Tongue (tissue), 3 donors: ENCODE measurements at places on chromosomes 11 and 22.

GRCh38 chr11:69417699-69418085 is 63.8 kb upstream of the LINC01488 start:
- no peak for DNase-seq

GRCh38 chr11:13098063-13098462 is 88.9 kb downstream of the RASSF10 start:
- peak; percentile 74 for DNase-seq

DNA sequence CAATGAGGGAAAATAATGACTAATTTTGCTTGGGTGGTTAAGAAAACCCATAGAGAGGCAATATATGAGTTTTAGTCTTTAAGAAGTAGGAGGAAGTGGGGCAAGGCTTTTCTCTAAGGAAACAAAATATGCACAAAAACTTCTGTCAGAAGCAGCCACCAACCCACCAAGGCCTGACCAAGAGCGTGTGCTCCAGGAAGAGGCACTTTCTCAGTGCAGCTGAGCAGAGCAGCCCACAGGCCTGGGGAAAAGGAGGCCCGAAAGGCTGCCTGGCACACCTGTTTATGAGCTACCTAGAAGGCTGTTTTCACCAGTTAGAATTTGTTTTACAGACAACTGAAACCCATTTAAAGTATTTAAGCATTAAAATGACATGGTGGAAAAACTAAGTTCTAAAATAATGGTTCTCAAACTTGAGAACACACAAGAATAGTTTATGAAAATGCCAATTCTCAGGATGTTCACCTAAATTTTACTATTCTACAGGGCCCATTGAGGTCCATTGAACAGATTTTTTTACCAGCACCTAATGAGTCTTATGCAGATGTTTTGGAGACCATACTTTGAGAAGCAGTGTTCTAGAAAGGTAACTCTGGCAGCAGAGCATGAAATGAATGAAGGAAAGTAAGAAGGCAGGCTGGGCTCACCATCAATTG is 160.5 kb upstream of the DDI1 start:
- DNase-seq, result no peak

DNA sequence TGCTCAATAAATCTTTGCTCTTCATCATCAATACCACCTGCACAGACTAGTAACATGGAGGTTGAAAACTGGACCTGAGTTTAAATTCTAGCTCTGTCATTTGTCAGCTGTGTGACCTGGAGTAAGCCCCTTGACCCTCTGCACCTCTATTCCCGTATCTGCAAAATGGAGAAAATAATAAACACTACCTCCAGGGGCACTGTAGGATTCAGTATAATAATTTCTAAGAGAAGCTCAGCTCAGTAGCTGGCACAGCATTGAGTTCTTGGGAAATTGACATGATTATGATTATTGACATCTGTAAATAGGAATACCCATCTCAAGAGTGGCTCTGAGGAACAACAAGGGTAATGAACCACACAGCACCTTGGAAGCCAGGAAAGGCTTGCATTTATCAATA is 78.4 kb downstream of the MN1 start:
- no peak for DNase-seq

- DNase-seq, result peak; percentile 87
Measured at GRCh38 chr22:44721213-44721612, 19.2 kb downstream of the PRR5 start.

GRCh38 chr11:16217631-16218030 is 138.7 kb downstream of the SOX6 start:
- no peak for DNase-seq

- no peak for DNase-seq
Measured at GRCh38 chr22:32701034-32701433, 100.5 kb upstream of the TIMP3 start.

- DNase-seq, result no peak
Measured at GRCh38 chr22:33652615-33653014, 267.7 kb downstream of the LARGE1 start.

GRCh38 chr11:40401132-40401853 is 1058.2 kb downstream of the LRRC4C start:
- no peak for DNase-seq

DNA sequence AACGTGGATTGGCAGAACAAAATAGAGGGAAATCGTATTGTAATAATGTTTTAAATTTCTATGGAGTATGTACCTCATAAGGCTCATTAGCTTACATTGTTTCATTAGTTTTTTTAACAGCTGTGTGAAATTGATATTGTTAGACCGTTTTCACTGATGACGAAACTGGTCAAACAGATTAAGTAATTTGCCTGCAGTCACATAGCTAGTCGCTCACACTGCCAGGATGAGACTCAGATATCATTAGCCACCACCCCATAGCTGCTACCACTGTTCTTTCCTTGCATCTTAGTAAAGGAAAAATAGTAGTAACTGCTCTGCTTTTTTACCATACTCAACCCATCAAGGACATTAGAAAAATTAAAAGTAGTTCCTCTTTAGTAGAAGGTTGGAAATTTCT is 64.0 kb downstream of the DKK3 start:
- no peak for DNase-seq

DNA sequence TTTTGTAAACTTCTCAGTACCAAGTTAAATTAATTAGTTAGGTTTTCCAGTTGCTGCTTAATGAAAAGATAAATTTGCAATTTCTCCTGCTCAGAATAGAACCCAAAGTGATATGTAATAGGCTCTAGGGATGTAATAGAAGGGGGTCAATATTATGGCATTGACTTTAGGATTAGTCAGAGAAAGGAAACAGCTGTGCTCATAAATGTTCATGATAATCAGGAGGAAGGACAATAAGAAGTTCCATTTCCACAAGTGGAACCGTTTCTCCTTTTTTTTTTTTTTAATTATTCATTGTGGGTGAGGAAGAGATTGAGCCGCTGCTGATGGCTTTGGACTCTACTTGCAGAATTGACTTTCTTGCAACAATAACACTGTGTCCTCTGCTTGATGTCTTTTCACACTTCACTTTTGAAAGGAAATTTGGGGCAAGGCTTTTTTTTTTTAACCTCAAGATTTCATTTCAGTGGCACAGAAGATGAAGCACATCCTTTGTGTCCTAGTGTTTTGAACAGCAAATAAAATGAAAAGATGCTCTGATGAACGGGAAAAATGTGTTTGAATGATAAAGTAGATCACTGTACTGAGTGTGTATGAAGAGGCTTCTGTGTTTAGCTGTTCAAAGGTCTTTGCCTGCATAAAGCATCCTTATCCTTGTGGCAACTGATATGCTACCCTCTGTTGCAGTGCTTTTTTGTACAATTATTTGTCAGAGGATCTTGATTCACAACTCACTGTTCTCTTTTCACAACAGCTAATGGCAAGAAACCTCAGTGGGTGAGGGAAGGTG is 62.4 kb downstream of the GAS2 start:
- DNase-seq, result no peak

DNA sequence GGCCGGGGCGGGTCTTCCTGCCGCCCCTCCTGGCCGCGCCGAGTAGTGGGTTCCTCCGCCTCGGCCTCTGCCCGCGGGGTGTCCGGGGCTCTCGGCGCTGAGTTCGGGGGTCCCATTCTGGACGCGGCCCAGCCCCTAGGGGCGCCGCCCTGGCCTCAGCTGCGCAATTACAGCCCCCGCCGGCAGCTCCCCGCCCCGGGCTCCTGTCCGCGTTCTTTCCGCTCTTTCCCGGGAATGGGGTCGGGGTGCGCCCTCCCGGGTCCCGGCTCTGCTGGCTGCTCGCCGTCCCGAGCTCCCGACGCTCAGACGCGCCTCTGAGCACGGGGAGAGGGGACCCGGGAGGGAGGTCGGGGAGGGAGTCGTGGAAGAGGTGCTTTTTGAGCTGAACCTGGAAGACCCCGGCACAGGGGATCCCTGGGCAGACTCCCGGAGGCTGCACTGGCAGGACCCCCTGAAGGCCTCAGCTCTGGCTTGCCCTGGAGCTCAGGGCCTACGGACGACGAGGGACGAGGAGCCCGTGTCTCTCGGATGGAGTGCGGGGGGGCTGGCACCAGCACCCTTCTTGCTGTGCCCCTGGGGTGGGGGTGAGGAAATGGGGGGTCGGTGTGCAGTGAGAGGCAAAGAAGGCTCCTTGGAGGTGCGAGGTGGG is 558 bp downstream of the TSPAN4 start:
- DNase-seq, result no peak

DNA sequence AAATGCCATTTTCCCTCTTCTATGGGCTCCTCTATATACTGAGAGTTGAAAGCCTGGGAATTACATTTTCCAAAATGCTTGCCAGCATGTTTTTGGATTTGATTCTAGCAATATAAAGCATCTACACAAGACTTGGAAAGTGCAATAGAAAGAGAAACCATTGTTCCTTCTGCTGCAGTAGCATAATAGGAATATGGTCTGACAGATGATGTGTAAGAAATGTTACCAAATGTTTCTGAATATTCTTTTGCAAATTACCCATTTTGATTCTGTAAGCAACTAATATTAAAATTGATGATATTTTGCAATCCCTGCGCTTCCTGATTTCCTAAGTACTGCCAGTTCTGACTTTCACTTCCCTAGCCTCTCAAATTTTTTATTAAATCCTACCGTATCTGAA is 61.6 kb downstream of the CASP12 start:
- peak; percentile 16 for DNase-seq

- DNase-seq, result no peak
Measured at GRCh38 chr11:1699771-1700170, 2.8 kb downstream of the KRTAP5-6 start.

GRCh38 chr22:23849009-23850006 is 8.4 kb upstream of the SLC2A11 start:
- peak; percentile 86 for DNase-seq

DNA sequence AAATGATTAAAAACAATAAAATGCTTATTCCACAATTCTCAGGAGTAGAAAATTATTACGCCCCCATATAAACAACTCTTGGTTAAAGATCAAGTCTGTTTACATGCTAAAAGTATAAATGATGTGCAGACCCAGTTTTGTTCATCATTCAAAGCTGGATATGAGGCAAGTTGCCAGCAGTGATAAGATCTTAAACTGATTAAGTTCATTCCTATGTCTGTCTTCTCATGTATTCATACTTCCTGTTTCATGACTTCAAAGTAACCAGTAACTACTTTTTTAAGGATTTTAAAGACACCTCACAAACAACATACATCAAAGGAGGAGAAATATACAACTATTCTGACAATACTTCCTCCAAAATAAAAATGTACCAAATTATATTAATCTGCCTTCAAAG is 55.0 kb upstream of the ARHGAP32 start:
- no peak for DNase-seq

DNA sequence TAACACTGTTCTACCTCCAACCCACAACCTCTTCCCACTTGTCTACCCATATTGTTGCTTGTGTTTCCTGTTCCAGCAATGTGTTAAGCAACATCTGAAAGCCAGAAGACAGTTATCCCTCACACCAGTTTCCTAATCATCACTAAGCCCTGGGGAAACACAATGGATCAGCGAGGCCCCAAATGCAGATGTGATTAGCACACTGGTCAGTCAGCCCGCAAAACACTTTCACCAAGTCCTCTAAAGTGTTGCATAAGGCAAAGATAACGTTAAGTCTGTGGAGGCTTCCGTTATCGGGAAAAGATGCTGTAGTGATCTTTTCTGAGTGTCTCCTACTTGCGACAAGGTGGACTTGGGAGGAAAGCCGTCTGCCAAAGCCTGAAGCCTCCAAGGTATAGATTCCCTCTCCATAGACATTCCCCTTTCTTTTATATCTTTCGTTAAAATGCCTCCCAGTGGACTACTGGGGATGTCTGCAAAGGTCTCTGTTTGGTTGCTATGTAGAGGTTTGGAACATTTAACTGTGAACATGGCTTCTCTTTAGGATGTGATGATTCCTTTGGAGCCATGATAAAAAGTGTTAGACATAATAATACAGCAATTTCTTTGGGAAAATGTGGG is at the start of gene MS4A3:
TSS of gene MS4A3 (plus strand) at position 317 of the 621 bp plus-strand sequence. CDS start 4,496 bp downstream, outside the sequence.
- no peak for DNase-seq

DNA sequence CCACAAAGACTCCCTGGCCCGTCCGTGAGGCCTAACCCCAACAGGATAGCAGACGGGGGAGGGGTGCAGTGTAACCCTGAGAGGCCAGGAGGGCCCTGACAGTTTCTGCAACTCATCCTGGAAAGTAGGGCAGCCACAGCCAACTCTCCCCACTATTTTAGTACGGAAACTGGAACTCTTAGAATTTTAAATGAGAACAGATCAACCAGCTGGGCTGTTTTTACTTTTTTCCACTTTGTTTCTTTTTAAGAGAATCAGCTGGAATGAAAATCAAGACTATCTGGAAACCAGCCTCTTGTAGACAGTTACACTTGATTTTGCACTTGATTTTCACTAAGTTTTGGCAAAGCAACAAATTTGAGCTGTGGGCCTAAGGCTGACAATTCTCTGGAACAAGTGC is 42.7 kb upstream of the NRIP3 start:
- DNase-seq, result peak; percentile 80

DNA sequence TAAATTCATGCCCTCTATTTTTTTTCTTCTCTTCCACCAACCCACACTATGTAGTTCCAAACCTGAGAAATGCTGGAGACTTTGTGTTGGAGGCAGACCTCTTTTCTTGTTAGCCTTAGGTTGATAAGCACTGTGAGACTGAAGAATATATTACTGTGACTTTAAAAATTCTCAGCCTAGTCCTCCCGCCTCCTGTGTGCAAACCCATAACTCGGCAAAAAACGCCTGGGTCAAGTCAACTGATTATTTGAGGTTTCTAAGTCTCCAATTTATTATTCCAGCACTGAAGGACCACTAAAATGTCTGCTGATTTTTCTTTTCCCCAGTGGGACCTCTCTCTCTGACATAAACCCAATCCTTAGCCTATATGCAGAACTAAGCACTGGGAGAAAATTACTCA is 1946.0 kb upstream of the RAG2 start:
- DNase-seq, result no peak

DNA sequence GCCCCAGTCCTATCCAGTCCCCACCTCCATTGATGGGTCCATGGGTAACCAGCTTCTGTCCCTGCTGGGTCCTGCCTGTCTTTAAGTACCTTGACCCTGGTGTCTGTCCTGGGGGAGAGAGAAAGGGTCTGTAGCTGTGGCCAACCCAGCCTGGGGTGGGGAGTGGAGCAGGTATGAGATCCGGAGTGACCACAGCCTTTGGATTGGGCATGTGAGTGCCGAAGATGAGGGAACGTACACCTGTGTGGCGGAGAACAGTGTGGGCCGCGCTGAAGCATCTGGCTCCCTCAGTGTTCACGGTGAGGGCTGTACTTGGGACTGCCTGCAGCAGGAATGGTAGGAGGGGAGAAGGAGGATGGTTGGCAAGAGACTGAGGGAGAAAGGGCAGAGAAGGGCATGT is 5.2 kb downstream of the ROBO3 start:
- DNase-seq, result no peak

DNA sequence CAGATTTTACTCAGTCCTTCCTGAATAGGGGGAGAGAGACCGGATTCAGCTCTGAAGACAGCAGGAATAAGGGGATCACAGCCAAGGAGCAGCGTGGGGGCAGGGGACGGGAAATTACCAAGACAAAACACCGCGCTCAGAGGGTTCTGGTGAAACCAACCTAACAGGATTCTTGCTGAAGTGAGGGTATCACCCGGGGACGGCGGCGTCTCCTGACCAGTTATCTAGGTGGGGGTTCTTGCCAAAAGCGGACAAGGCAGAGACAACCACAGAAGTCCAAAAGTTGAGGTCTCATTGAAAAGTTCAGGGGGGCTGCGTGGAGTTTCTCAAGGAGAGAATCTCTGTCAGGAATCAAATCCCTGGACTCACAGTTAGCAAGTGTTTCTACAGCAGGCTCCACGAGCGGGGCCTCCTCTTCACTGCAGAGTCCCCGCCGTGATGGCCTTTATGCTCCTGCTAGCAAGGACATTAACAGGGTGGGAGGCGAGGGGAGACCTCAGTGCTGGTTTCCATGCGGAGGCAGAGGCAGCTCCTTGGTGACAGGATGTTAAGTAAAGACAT is 291.0 kb downstream of the BRD1 start:
- no peak for DNase-seq

GRCh38 chr11:121329781-121330395 is 37.3 kb downstream of the SC5D start:
- no peak for DNase-seq
